Lower lobe of right lung (tissue), 2 donors: ENCODE measurements at places on chromosomes 12 and 14. TPM values are rescaled to one million over a fixed set of nuclear protein-coding genes. Genes with fewer than 3 reads are reported as not detected.

DNA sequence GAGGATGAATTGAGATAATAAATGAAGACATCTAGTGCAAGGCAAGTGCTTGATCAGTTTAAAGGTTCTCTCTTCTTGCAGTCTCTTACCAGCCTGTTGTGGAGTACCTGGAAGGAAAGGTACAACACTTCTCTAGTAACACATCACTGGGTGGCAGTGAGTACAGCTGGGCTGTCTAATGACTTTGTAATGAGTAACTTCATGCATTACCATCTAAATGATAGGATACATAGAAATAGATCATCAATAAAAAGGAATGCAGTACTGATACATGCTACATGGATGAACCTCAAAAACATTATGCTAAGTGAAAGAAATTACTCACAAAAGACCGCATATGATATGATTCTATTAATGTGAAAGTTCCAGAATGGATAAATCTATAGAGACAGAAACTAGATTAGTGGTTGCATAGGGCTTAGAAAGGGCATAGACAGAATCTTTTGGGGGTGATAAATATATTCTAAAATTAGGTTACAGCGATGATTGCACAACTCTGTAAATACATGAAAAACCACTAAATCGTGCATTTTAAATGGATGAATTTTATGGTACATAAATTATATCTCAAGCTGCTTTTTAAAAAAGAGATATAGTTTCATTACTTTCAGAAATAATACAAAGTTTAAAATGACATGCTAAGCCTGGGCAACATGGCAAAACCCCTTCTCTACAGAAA lies 224.4 kb downstream of the CHST11 start:
- no peak for DNase-seq

DNA sequence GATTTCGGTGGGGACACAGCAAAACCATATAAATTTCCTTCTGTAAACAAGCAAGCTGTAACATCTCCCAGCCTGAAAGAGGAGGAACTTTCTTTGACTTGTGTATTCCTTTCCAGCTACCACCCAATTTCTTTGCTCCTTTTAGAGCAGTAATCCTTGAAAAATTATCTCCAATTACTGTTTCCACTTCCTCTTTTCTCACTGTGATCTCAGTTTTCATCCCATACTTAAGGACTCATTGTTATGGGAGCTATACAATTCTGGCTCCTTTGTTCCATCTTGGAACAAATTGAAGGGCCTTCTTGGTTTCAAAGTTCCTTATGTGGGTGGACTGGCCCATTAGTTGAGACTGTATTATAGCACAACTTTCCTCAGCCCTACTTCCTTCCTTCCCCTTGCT lies 152.6 kb downstream of the AKAP6 start:
- DNase-seq = no peak

DNA sequence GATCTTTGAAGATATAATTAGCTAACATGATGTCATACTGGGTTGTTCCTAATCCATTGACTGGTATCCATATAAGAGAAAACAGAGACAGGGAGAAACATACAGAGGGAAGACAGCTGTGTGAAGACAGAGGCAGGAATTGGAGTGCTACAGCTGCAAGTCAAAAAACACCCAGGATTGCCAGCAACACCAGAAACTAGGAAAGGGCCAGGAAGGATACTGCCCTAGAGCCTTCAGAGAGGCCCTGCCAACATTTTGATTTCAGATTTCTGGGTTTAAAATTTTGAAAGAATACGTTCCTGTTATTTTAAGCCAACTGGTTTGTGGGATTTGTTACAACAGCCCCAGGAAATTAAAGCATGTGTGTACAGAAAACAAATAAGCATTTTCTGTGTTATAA lies 473.7 kb upstream of the FLRT2 start:
- DNase-seq = no peak

GRCh38 chr12:63151623-63152320 lies 771 bp upstream of the AVPR1A start:
- no peak for DNase-seq

DNA sequence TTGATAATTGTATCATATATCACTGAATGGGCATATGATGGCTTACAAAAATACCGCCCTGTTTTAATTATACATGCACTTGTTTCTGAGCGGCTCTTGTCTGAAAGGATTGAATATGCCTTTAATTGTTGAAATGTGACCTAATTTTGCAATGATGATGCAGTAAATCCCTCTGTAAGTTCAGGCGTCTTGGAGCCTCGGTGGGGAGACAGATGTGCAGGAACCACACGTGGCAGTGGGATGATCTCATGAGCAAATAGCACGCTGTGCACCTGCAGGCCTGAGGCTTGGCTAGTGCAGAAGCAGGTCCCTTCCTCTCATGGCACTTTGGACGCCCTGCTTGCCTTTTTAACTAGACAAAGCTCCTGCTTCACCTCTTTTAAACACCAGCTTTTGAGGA lies 49.3 kb upstream of the ASPG start:
- no peak for DNase-seq

GRCh38 chr14:103194256-103195045 lies 71.2 kb downstream of the TNFAIP2 start:
- no peak for DNase-seq

DNA sequence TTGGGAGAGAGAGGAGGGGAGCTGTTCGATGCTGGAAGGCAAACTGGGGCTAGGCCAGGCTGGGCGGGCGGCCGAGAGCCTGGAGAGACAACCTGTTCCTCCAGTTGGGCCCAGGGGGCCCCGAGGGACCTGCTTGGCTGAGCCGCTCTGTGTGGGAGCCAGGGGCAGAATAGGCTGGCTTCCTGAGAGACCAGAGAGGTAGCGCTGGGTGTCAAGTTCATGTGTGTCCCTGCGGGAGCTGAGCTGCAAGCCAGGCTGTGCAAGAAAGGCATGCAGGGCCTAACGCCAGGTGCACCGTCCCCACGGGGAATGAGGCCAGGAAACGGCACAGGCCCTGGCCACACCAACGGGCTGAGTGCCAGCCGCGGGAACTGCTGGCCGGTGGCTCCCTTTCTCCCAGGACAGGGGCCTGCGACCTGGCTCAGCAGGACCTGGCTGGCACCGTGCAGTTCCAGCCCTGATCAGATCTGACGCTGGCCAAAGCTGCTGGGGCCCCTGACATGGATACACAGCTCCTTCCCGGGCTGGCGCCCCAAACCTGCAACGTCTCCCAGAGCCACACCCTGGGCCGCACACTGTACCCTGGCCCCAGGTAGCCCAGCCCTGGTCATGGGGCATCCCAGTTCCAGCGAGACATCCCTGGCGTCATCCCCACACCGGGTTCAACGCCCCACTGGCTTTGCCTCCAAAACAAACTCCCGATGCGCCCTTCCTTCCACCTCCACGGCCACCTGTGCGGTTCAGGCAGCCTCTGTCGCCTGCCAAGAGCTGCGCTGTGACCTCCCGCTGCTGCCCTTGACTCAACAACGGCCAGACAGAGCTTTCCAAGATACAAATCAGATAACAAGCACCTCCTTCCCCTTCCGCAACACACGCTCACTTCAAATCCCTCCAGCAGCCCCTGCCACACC lies 65.0 kb downstream of the RFLNA start:
- peak; percentile 83 for DNase-seq

DNA sequence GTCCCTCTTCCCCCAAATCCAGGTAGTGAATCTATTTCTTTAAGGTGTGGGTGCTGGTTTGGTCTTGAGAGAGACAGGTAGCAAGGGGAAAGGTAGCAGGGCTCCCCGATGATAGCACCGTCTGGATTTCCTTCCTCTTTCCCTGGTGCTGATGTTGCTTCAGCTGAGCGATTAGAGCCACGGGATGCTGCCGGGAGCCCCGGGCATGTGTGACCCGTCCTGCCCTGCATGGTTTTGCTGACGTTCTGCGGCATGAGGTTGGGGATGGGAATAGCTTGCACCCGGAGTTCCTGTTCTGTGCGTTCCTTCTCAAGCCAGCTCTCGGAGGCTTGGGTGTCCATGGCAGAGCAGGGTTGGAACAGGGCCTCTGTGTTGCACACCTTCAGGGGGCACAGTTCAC lies 107.3 kb downstream of the TSPAN9 start:
- no peak for DNase-seq

GRCh38 chr14:45091710-45092109 lies 7.8 kb downstream of the PRPF39 start:
- DNase-seq = no peak

DNA sequence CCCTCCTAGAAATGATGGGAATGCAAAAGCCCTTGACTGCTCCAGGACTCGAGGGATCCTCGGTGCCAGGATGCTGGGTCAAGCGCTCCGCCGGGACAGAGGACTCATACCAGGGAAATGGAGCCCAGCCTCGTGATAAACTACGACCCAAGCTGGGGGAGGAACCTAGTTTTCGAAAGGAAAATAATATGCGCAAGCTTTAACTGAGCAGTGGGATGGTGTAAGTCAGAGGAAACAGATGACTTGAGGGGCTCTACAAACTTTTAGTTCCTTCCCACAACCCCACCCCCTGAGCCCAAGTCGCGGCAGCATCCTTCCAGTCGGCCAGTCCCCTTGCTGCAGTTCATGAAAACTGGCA lies 654 bp upstream of the SUPT16H start:
- DNase-seq = no peak

GRCh38 chr12:25992026-25992782 lies 33.7 kb downstream of the RASSF8 start:
- peak; percentile 63 for DNase-seq

GRCh38 chr12:105911966-105912365 lies 226.8 kb downstream of the NUAK1 start:
- DNase-seq = no peak

GRCh38 chr14:102606296-102606695 lies 13.8 kb downstream of the RCOR1 start:
- DNase-seq = no peak

DNA sequence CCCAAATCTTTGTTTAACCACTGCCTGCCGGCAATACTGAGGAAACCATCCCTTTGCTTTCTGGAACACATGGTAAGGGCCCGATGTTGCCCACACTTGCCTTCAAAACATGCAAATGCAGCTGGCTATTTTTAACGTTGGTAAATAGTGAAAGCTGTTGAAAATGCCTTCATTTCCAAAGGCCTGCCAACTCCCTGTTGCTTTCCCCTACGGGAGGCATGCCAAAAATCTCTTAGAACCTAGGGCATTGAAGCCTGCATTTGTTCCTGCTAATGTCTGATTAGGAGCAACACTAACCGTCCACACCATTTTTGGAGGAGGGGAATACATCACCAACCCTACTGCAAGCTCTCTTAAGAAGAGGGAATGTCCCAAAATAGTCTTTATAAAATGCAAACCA lies 152.6 kb upstream of the NOS1 start:
- no peak for DNase-seq

GRCh38 chr14:52012635-52013034 lies 23.3 kb downstream of the RTRAF start:
- DNase-seq = no peak

GRCh38 chr14:54490445-54491175 lies 1.8 kb upstream of the GMFB start:
- DNase-seq = no peak

GRCh38 chr14:94713115-94713514 lies 56.8 kb downstream of the GSC start:
- DNase-seq = no peak

- no peak for DNase-seq
Observed at GRCh38 chr14:100989924-100990323, 86.4 kb upstream of the RTL1 start.

DNA sequence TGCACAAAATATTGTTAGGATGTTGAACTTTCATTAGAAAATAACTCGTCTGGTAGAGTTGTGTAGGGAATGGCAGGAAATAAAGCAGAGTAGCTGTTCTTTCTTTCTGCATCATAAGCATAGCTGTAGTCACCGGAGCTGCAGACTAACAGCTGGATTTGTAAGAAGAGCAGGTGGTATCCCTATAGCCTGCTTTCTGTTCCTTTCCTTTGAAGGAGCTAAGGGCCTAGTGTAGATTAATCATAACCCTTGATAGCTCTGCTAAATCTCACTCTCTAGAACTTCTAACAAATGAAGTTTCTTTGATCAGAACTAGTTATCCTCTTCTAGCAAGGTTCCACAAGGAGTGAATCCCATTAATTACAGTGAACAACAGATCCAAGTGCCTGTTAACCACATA lies 3.5 kb downstream of the LMO3 start:
- DNase-seq = no peak

GRCh38 chr12:93783832-93784231 lies 106.7 kb downstream of the CRADD start:
- DNase-seq = no peak

DNA sequence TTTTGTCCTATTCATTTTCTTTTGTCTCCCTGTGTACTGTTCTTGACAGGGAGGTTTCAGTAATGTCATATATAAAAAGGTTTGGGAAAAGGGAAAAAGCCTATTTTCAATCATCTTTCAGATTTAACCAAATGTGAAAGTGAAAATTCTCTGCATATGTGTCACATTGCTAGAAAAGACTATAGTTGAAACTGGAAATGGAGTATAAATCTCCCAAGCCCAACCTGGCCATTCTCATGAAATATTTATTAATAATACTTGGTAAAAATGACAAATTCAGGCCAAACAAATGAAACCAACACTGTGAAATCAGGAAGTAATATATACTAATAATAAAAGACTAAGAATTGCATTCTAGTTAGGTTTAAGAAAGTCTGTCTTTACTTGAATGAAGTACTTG lies 1129.2 kb downstream of the SLC16A7 start:
- DNase-seq = no peak

DNA sequence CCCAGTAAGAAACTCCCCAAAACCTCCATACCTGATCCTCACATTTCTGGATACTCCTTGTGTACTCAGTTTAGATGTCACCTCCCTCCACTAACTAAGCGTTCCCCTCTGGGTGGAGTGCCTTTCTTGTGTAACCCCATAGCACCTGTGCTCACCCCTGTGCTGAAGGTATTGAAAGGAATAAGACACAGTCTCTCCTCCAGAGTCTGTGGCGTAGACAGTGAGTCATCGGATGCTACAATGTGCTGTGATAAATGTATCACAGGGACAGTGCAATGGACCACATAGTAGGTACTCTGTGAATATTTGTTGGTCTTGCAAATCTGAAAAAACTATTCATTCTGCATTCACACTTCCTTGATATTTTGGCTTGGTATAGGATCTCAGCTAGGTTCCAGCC lies 30.8 kb downstream of the TSPAN9 start:
- DNase-seq = no peak

DNA sequence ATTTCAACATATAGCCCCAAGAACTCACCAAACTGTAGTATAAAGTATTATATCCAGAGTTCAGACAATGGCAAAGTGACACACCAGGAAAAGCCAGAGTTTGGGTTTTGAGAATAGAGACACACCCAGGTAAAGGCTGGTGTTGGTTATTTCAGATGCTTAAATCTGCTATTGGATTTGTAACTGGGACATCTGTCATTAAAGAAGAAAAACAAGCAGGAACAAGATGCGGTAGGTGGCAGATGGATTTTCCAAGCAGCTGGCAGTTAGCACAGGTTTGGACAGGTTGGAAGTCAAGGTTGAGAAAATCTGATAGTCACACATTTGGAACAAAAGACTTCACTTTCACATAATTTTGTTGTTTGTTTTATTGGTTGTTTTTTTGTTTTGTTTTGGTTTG lies 14.4 kb upstream of the CDK17 start:
- DNase-seq = no peak

LUM gene
- 227 TPM for total RNA-seq

LIN7A gene
- total RNA-seq = 14.6 TPM

GALNT6 gene
- 24.0 TPM for total RNA-seq

DEPDC4 gene
- 2.0 TPM for total RNA-seq

MYBPC1 gene
- not detected for total RNA-seq

TMEM63C gene
- total RNA-seq = 0.27 TPM

CCDC88C gene
- 45.8 TPM for total RNA-seq

CLEC4D gene
- total RNA-seq = 1.4 TPM

KCNMB4 gene
- total RNA-seq = 4.5 TPM

SMIM41 gene
- total RNA-seq = 4.3 TPM
